HuH-7.5 (cell line): ENCODE measurements at places on chromosomes 5 and 9.

DNA sequence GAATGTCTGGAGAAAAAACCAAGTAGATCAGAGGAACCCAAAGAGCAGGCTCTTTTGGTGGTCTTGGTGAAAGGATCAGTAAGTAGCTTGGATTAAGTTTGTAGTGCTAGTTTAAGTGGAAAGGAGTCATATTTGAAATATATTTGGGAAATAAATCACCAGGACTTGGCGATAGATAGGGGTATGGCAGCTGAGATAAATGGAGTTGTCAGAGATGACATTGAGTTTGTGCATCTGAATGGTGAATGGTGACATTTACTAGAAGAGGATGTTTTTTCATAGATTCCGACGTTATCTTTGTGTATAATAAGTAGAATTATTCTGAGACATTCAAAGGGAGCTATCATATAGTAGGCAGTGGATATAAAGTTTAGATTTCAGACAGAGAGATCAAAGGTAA is 143.6 kb upstream of the RASGRF2 start:
- DNase-seq, result no peak

GRCh38 chr9:36207016-36207415 is 16.3 kb downstream of the CLTA start:
- no peak for DNase-seq

- DNase-seq, result no peak
Observed at GRCh38 chr9:68462105-68462775, 78.4 kb downstream of the TMEM252 start.

GRCh38 chr9:1959371-1959770 is 55.8 kb upstream of the SMARCA2 start:
- no peak for DNase-seq

GRCh38 chr5:102888483-102888882 is 133.4 kb downstream of the PAM start:
- DNase-seq, result no peak
